Activated CD4-positive, alpha-beta T cell treated with anti-CD3 and anti-CD28 coated beads, Interleukin-2, amount 50 U/mL, for 1 hour (primary cell): ENCODE measurements at places on chromosomes 2 and 18.

GRCh38 chr2:178298785-178299212, 104.5 kb downstream of the OSBPL6 start:
- no peak for DNase-seq

- DNase-seq, result no peak
Observed at GRCh38 chr2:219149667-219150066, 10.9 kb downstream of the NHEJ1 start.

DNA sequence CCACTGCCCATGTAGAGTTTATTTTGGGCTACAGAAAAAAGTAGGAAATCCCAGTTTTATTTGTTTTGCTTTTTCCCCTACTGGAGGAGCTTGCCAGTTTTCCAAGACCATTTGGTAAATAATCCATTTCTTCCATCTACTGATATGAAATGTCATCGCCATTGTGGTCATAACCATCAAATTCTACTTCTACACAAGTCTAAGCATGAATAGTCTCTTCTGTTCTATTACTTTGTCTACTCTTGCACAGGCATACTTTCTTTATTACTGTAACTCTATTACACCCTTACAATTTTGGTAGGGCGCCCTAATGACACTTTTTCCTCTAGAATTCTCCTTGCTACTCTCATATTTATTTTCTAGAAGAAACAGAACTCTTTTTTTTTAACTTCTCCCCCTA, 120.7 kb downstream of the ATAD2B start:
- DNase-seq, result no peak

DNA sequence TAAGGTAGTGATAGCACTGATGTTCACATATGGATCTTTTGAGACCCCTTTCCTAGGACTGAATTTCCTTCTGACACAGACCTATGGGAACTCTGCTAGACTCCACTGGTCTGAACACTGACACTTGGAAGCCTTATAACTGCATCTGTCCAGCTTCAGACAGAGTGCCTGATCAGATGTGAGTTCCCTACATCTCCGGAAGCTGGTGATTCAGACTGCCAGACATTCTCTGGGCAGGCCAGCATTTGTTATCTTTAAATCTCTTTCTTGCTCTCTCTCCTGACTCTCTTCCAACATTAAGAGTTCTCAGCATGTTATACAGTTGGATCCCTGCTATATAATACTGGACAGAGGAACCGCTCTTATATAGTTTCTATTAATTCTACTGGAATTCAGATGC, 408.5 kb downstream of the ZEB2 start:
- DNase-seq, result no peak

DNA sequence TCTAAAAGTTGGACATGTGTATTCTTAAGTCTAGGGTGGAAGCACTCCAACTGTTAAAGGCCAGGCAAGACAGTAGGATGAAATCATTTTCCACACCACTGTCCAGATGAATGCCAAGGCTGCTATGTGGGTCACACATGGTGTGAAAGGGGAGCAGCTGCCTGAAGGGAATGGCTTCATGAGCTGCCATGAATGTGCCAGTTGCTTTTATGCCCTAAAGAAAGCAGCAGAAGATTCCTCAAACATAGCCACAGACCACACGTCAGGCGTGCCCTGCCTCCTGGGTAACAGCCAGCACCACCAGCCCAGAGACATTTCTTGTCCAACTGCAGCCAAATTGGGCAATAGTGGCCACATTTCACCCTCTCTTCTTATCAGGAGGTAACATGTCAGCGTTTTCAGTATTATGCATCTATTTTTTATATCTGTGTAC, 130.2 kb downstream of the MTCL1 start:
- no peak for DNase-seq

GRCh38 chr18:10689236-10690034, 163.6 kb downstream of the NAPG start:
- DNase-seq, result no peak
